ENCODE measurements at places on chromosomes 7 and 10. TPM values are rescaled to one million over a fixed set of nuclear protein-coding genes. Genes with fewer than 3 reads are reported as not detected.
A peak's percentile ranks its signal among the peaks of the same experiment; 100 is the strongest.

DNA sequence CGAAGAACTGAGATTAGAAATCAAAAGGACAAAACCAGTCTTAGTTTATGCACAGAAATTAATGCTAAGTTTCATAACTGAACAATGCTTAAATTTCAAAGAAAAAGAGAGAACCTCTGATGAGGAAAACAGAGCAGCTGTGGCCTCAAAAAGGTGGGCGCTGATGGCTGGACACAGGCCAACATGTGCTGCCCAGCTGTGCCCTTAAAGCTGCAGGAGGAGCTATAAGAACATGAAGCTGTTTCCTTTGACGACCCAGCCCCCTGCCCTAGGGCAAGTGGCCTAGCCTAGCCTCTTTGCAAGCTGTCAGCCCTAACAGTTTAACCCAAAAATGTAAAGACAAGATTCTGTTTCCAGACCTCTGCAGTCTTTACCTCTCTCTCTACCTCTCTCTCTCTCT is 107.7 kb downstream of the GRID1 start:
- no peak for DNase-seq

DNA sequence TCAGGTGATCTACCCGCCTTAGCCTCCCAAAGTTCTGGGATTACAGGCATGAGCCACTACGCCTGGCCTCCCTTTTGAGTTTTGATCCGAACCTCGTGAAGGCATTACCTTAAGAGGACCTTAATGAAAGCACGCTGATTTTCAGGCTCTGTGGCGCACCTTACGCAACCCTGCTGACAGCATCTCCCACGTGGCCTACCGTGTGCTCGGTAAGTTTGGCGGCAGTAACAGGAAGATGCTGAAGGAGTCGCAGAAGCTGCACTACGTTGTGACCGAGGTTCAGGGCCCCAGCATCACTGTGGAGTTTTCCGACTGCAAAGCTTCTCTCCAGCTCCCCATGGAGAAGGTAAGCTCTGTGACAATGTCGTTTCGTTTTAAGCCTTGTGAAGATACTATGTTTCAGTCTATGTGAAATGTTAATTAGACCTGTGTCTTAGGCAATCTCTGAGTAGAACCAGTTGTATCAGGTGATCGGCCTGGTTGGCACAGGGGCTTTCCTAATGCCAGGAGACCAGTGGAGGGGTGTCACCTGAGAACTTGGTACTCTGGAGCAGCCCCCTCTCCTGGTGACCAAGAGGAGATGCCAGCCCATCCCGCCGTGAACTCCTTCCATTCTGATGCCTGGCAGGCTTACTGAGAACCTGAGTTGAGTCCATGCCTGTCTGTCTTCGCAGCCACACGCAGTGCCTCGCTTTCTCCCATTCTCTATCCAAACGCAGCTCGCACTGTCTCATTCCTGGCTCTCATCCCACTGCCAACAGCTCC is 43.5 kb downstream of the TRRAP start:
- no peak for DNase-seq

- DNase-seq = no peak
Observed at GRCh38 chr10:17984563-17984962, 32.8 kb downstream of the SLC39A12 start.

DNA sequence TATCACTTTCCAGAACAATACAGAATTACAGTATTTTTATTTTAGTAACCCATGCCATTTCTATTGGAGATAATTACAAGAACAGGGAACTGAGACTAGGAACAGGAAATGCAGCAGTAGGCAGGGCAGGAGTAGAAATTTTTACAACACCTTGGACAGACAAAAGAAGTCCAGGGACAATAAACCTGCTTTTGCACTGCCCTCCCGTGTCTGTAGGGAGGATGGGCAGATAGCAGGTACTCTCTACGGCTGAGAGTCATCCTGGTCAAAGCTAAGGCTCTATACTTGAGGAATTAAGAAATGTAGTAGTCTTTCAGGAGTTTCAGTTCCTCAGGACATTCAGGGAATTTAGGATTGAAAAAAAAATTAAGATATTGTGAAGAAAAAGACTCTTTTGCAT is 63.4 kb downstream of the VAX1 start:
- DNase-seq = no peak

DNA sequence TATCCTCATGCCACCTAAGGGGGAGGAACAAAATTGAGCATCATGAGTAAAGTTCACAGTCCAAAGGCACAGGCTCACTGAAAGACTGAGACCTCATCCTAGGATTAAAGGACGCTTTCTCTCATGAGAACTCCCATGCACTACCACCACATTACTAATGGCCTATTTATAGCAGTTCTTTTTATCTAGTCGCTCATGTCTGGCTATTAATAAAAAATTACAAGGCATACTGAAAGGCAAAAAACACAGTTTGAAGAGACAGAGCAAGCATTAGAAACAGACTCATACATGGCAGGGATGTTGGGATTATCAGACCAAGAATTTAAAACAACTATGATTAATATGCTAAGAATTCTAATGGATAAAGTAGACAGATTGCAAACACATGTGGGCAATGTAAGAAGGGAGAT is 46.0 kb upstream of the CDK13 start:
- no peak for DNase-seq

DNA sequence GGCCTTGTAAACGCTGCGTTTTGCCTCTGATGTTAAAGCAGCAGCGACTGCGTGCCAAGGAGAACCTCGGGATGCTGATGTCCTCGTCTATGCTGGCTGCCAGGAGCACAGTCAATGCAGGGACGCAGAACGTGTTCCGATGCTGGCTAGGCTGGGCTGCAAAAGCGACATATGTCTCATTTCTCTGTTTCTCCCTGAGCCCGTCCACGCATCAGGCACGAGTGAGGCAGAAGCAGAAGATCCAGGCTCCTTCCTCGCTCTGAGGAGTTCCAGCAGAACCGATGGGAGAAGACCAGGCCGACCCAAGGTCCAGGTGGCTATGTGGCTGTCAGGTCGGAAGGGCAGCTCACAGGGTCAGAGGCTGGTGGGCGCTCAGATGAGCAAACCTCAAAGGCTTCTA is 3.7 kb upstream of the FOXL3 start:
- DNase-seq = no peak

DNA sequence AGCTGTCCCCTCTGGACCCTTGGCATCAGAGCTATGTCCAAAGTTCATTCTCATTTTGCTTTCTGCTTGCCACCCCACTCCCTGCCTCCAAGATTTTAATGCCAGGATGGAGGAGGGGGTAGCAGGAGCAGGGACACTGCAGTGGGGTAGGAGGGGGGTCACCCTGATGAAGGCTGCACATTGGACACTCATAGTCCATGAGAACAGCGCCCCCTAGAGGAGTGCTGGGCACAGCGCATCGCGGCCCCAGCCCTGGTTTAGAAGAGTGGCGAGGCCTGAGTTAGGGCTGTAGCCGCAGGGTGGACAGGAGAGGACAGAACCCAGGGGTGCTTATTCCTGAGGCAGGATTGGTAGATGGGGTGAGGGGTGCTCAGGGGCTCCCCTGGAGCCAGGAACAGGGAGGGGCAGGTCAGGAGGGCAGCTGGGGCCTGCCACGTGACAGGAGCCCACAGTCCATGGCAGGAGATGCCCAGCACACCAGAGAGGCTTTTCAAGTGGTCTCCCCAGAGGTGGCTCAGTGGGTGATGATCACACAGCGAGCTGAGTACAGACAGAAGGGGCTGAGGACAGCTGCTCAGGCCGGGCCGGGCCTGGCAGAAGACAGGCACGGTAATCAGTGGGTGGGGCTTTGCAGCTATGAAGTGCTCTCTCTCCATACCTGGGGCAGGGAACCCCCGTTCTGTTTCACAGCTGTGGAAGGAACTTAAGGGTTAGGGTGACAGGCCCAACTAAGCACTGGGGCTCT is 71.4 kb downstream of the NEURL1 start:
- DNase-seq = no peak

DNA sequence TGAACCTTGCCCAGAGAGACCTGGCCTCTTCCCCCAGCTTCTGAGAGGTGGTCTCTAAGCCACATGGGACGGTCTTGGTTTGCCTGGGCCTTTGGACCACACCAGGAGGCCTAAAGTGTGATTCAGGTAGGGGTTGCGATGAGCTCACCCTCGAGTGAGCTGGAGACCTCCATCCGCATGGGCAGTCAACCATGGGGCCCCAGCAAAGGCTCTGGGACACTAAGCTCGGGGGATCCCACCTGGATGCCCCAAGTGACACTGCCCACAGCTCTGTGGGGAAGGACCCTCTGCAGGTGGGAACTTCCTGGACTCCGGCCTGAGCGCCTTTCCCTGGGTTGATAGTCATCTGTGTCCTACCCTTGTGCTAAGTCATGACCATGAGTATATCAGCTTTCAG is 57.1 kb upstream of the FAM20C start:
- no peak for DNase-seq

GRCh38 chr7:29574659-29575058 is 11.0 kb downstream of the PRR15 start:
- no peak for DNase-seq

- DNase-seq = no peak
Observed at GRCh38 chr7:28142650-28143049, 37.9 kb downstream of the JAZF1 start.

- DNase-seq = no peak
Observed at GRCh38 chr10:31926160-31926559, 2.5 kb downstream of the ARHGAP12 start.

DNA sequence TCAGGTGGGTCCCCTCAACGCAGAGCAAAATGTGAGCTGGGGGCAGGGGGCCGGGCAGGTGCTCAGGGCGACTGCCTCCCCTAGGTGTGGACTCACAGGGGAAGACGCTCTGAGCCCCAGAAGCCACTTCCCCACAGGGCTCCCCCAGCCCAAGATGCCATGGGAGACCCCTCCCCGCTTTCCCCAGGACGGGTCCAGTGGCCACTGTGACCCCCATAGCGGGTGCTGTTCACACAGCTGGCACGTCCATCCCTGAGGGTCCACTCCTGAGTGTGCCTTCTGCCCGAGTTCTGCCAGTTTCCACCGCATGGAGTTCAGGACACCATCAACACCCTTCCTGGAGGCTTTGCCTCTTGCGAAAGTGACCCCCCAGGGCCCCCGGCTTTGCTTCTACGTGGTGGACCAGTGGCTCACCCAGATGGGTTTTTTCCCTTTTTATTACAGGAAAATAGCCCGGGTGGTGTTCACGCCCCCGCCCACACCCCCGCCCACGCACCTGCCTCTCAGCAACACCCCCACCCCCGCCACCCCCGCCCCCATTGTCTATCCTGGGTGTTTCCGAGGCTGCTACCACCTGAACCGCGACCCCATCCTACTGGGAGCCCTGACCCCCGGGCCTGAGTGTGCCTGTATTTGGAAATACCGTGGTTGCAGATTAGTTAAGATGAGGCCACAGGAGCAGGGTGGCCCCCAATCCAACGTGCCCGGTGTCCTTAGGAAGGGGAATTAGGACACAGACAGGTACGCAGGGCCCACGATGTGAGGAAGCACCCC is 32.0 kb downstream of the ADAP1 start:
- DNase-seq = peak; percentile 57

- no peak for DNase-seq
Observed at GRCh38 chr10:35386594-35387174, 50.4 kb downstream of the CCNY start.

DNA sequence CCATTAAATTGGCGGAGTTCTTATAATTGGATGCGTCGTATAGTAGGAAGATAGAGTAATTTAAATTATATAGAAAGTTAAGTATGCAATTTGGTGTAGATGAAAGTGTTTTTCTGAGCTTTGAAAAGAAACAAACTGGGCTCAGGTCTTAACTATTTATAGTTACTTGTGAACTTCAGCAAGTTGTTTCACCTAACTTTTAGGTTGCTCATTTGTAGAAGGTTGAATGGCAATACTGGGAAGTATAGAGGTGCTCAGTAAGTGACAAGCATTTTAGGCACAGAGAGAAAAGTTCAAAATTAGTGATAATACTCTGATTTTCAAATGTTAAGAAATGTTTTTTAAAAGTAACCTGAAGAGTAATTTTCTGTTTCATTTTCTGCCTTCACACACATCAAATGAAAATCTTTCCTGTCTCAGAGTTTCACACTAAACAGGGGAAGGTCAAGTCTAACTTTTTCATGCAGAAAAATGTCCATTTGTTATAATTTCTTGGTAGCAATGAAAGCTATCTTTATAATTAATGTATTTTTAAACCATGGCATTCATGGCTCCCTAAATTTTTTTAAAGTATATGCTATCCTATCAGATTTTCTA is 146.5 kb downstream of the PHF14 start:
- DNase-seq = no peak

GRCh38 chr10:83050815-83051214 is 1088.5 kb upstream of the GHITM start:
- no peak for DNase-seq

DNA sequence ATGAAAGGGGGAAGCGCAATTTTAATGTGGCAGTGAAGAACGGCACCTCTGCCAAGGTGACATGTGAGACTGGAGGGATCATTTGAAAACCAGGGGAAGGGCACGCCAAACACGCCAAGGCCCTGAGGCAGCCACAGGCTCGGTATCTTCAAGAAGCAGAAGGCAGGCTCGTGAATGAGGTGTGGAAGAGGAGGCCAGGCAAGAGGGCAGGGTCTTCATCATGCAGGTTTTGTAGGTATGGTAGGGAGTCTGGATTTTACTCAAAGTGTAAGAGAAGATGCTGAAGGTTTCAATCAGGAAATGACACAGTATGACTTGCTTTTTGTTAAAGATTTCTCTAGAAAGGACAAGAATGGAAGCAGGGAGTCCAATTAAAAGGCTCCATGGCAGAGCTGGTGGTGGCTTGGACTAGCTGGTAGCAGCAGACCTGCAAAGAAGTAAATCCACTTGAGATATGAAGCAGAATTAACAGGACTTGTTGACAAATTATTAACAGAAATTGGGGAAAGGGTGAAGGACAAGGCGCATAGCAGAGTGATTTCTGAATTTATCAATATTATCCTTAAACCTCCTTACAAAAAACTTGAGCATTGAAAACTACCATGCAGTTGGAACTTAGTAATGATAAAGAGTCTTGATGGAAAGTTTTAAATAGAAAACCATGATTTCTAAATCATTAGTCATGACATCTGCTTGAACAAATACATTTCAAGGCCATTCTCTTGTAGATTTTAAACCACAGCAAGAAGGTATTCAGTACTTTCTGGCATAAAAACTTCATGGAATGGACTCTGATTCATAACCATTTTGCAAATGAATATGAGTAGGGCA is 70.4 kb downstream of the COA1 start:
- no peak for DNase-seq

DNA sequence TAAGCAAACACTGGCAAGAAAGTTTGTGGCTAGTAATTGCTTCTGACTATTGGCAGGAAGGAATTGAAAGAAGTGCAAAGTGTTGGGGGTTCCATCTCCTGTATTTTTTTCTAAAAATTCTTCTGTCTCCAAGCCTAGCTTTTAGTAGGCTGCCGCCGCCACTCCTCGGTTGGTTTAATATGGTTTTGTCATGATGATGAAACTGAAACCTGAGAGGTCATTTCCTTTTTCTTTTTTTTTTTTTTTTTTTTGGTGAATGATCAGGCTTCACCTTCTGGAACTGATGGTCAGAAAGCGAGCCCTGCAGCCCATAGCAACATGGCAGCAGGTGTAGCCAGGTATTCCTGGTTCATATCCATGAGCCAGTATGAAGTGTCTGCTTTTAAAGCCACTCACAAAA is 75.3 kb upstream of the AGBL3 start:
- DNase-seq = no peak

Gene SPDYE2
- total RNA-seq = not detected

Gene CYP26C1
- 0.05 TPM for total RNA-seq

Gene TLL2
- 10.8 TPM for total RNA-seq

Gene TSC22D4
- total RNA-seq = 50.3 TPM

Gene NODAL
- not detected for total RNA-seq

Gene C10orf53
- not detected for total RNA-seq

Gene HOXA9
- not detected for total RNA-seq

Gene KCND2
- total RNA-seq = not detected

Gene DNAJC30
- total RNA-seq = 13.8 TPM

Gene KLHL7
- 162 TPM for total RNA-seq

Gene PPP1R3C
- 137 TPM for total RNA-seq

Measured in Right ventricle myocardium inferior (tissue), 1 donor.